ENCODE measurements at places on chromosomes 6 and 20.

- no peak for DNase-seq
These were observed 5.0 kb upstream of the LPIN3 start for GRCh38 chr20:41335591-41335990.

- no peak for DNase-seq
These were observed 6.8 kb upstream of the PI16 start for GRCh38 chr6:36947570-36948351.

DNA sequence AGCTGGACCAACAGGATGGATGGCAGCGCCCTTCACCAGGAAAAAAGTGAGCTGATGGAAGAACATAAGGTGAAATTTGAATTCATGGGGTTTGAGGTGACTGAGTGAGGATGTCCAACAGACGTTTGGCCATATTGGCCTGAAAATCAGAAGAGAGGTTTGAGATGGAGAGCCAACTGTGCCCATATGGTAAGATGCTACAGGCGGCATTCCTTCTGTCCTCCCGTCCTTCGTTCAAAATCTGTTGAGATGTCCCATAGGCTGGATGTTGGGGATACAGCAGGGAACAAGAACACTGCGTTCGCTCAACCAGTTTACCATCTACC lies 468 bp upstream of the CMTR1 start:
- peak; percentile 4 for DNase-seq

- no peak for DNase-seq
These were observed 2.5 kb downstream of the ZSCAN26 start for GRCh38 chr6:28269492-28269891.

DNA sequence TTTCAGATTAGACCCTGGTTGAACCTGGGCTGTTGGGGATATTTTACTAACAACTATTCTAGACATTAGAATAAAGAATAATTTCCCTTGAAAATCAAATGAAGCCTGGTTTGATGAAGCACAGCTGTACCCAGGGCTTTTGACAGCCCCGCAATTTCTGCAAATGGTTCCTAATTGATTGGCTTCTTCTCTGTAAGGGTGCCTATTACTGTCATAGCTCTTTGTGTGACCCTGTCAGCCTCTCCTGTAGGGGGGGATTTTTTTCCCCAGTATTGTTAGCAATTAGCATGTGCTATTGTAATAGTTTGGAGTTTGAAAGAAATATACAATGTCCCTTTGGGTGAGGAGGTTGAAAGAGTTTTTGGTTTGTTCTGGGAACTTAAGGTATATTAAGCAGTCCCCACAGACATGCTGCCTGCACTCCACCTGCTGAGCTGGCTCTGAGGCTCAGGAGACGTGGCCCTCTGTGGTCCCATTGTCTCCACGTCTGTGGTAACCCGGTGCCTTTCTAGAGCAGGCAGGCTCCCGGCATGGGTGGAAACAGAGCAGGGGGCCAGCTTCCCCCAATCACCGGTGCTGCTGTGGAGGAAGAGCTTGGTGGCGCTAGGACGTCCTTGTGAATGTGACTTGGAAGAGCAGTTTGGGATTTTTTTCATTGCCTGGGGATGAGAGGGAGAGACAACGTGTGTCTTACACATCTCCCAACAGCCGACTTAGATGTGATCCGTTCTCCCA lies 47.3 kb upstream of the CLDN20 start:
- DNase-seq = no peak

DNA sequence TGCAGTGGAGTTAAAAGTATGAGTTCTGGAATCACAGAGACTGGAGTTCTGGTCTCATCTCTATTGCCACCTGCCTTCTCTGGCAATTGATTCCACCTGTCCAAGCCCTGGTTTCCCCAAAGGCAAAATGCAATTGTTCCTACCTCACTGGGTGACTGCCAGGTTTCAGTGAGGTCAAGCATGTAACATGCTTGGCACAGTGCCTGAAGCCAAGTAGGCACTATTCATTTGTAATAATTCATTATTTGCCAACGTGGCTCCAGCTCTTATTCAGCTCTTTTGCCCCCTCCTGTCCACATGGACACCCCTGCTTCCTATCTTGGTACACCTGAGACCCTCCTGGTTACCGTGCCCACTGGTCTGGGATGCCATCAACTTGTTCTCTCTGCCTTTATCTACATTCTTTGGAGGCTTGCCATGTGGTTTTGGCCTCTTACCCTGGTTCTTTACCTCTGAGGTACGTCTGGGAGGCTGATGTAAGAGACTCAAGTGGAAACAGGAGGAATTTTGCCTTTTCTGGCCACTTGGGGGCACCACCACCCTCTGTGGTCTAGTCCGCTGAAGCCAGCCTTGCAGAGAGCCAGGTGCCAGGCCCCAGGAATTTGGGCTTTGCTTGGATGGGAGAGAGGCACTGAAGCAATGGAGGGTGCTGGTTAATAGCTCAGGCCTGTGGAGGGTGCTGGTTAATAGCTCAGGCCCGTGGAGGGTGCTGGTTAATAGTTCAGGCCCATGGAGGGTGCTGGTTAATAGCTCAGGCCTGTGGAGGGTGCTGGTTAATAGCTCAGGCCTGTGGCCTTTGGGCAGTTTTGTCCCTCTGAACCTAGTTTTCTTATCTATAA lies 1.7 kb downstream of the KCNK15 start:
- peak; percentile 39 for DNase-seq

GRCh38 chr6:8857160-8857559 lies 421.8 kb upstream of the SLC35B3 start:
- no peak for DNase-seq

- peak; percentile 2 for DNase-seq
These were observed at the start of gene SH3BGRL2 for GRCh38 chr6:79630883-79631692. TSS of gene SH3BGRL2 (plus strand) at chr6:79631329. CDS start at chr6:79631462, 133 bp downstream.

GRCh38 chr6:641225-641985 lies 15.5 kb downstream of the HUS1B start:
- no peak for DNase-seq

DNA sequence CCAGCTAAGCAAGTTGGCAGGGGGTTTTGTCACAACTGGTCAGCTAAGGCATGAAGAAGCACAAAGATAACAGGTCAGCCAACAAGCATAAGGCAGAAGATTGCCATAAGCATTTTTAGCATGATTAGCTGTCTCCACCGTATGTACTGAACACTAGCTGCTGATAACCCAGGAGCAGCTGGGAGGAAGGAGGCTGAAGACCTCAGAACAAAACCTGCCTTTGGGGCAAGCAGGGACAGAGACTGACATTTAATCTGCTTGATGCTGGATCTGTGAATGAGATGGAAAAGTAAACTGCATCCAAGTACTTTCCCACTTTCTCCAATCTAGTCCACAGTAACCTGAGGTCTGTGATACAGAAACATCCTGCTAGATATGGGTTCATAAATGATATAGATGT lies 353.0 kb upstream of the MAP3K7 start:
- DNase-seq = no peak

DNA sequence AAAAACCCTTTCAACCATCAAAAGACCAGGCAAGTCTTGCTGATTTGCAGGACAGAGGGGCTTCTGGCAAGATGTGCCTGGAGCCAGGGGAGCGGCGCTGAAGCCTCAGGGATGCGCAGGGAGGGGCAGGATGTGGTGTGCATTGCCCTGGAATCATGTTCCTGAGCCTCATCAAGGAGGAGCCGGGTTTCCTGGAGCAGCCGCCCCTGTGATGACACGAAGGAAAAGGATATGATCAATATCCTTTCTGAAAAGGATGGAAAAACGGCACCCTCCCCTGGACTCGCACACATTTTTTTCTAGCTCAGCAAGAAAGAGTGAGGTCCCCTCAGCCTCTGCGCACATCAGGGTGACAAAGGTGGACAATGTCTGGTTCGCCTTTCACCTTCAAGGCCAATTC lies 173.1 kb upstream of the SSTR4 start:
- no peak for DNase-seq

DNA sequence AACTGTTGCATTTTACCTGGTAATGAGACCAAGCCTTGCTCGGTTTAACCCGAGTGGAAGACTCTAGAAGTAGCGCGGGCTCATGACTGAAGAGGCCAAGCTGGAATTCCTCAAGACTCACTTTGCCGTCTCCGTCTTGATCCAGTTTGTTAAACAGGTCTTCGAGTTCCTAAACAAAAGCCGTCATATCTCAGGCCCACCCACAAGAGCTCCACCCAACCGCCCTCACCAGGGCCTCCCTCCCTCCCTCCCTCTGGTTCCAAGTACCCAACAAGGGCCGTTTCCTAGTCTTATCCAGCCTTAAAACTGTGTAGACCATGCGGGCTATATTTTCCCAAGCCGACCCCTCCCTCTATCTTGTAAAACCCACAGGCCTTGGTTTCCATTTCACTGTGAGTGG lies 81.4 kb downstream of the NINL start:
- DNase-seq = no peak

Data from stimulated activated CD4-positive, alpha-beta T cell treated with anti-CD3 and anti-CD28 coated beads, TNF-alpha, amount 100 ng/mL, for 4 hours (primary cell).